ENCODE measurements at places on chromosomes 2 and 18. TPM values are rescaled to one million over a fixed set of nuclear protein-coding genes. Genes with fewer than 3 reads are reported as not detected.
A peak's percentile ranks its signal among the peaks of the same experiment; 100 is the strongest.

The ASPRV1 gene
- total RNA-seq, result not detected

The L3MBTL4 gene
- total RNA-seq, result 10.9 TPM

DNA sequence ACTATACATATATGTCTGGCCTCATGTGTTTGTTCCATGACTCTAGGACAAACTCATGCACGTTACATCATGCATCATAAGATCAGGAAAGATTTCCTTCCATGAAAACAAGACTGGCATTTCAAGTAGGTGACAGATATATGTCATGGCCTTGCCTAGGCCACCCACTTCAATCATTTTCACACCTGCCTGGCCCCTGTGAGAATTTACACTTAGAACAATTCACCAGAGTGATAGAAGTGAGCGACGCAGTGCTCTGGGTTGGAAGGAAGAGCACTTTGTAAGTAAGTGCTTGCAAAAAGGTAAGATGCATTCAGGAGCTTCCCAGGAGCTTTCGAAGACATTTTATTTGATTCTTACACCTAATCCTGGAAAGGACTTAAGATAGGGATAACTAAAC lies 39.5 kb downstream of the TMEM163 start:
- H3K27ac ChIP-seq, result peak overlapping the region; percentile 65
- no peaks in the 10 kb centered on the region for H3K27me3 ChIP-seq
- DNase-seq, result no peak
- H3K4me3 ChIP-seq, result no peak overlapping the region
- peaks cover 87% of the 10 kb centered on the region for H3K4me1 ChIP-seq

GRCh38 chr2:144085016-144085415 lies 434.9 kb downstream of the ZEB2 start:
- no peaks in the 10 kb centered on the region for H3K4me1 ChIP-seq
- DNase-seq, result no peak
- H3K4me3 ChIP-seq, result no peak overlapping the region
- H3K27me3 ChIP-seq, result no peaks in the 10 kb centered on the region
- H3K27ac ChIP-seq, result no peak overlapping the region

GRCh38 chr2:201040867-201041628 lies 30.4 kb downstream of the HYCC2 start:
- no peaks in the 10 kb centered on the region for H3K4me1 ChIP-seq
- no peaks in the 10 kb centered on the region for H3K27me3 ChIP-seq
- no peaks in the 10 kb centered on the region for H3K36me3 ChIP-seq
- DNase-seq, result no peak
- no peak overlapping the region for H3K4me3 ChIP-seq

DNA sequence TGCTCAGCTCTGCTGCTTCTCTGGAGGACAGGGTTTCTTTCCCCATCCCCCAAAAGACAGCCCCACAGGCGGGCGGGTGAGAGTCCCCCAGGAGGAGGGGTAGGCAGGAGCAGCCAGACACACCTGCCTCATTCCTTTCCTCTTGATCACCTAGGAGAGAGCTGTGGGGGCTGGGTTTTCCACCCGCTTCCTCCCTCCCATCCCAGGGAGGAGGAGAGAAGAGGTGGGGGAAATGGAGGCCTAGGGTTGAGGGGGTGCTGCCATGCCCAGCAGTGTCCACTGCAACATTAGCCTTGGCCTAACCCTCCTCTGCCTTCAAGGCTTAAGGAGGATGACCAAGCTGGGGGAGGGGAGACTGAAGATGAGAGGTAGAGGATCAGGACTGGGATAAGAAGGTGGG lies 14.7 kb downstream of the WNT10A start:
- H3K27me3 ChIP-seq, result peaks cover 6% of the 10 kb centered on the region
- no peak for DNase-seq
- peaks cover 38% of the 10 kb centered on the region for H3K4me1 ChIP-seq
- no peaks in the 10 kb centered on the region for H3K36me3 ChIP-seq

The IL1R1 gene
- total RNA-seq, result 53.4 TPM

- no peaks in the 10 kb centered on the region for H3K4me1 ChIP-seq
- DNase-seq, result no peak
- no peak overlapping the region for H3K27ac ChIP-seq
- no peaks in the 10 kb centered on the region for H3K36me3 ChIP-seq
These were observed 136.1 kb upstream of the FANCL start for GRCh38 chr2:58377181-58377580.

- DNase-seq, result peak; percentile 28
- H3K27ac ChIP-seq, result no peak overlapping the region
- H3K36me3 ChIP-seq, result no peaks in the 10 kb centered on the region
- H3K4me3 ChIP-seq, result peak overlapping the region; percentile 90
- H3K27me3 ChIP-seq, result no peaks in the 10 kb centered on the region
- peaks cover 21% of the 10 kb centered on the region for H3K4me1 ChIP-seq
These were observed 1.1 kb upstream of the SNTG2 start for GRCh38 chr2:949384-950079.

- H3K4me1 ChIP-seq, result no peaks in the 10 kb centered on the region
- no peak for DNase-seq
- no peak overlapping the region for H3K27ac ChIP-seq
- no peaks in the 10 kb centered on the region for H3K27me3 ChIP-seq
- no peaks in the 10 kb centered on the region for H3K36me3 ChIP-seq
These were observed 35.4 kb upstream of the ITGAV start for GRCh38 chr2:186554429-186554828.

DNA sequence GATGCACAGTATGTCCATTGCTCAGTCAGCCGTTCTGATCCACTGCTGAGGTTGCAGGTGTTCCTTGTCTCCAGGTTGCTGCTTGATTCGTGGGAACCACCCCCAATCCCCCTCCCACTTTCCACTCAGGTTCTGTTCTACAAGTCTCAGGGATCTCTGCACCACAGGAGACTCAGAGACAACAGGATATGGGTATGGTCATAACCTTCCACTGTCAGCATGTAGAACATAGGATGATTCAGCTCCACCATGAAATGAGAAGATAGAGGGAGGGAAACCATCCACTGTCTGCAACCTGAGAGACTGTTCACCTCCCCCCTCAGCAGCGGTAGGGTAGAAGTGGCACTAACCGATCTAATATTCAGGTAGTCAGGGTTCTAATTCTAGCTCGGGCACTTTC lies 19.0 kb upstream of the KLF7 start:
- H3K27ac ChIP-seq, result no peak overlapping the region
- DNase-seq, result no peak
- H3K4me1 ChIP-seq, result peaks cover 11% of the 10 kb centered on the region
- no peaks in the 10 kb centered on the region for H3K36me3 ChIP-seq
- H3K27me3 ChIP-seq, result no peaks in the 10 kb centered on the region

- no peak overlapping the region for H3K4me3 ChIP-seq
- H3K27me3 ChIP-seq, result no peaks in the 10 kb centered on the region
- DNase-seq, result peak; percentile 13
- H3K4me1 ChIP-seq, result peaks cover 42% of the 10 kb centered on the region
- no peaks in the 10 kb centered on the region for H3K36me3 ChIP-seq
These were observed 166.7 kb downstream of the MCFD2 start for GRCh38 chr2:46748735-46749531.

The SERPINB5 gene
- total RNA-seq, result not detected

The RNU2-63P gene
- total RNA-seq, result not detected

- DNase-seq, result peak; percentile 69
- H3K36me3 ChIP-seq, result no peaks in the 10 kb centered on the region
- no peak overlapping the region for H3K4me3 ChIP-seq
- peaks cover 89% of the 10 kb centered on the region for H3K4me1 ChIP-seq
- no peaks in the 10 kb centered on the region for H3K27me3 ChIP-seq
These were observed 5.5 kb downstream of the CYB5A start for GRCh38 chr18:74286106-74286855.

The FSHR gene
- not detected for total RNA-seq

DNA sequence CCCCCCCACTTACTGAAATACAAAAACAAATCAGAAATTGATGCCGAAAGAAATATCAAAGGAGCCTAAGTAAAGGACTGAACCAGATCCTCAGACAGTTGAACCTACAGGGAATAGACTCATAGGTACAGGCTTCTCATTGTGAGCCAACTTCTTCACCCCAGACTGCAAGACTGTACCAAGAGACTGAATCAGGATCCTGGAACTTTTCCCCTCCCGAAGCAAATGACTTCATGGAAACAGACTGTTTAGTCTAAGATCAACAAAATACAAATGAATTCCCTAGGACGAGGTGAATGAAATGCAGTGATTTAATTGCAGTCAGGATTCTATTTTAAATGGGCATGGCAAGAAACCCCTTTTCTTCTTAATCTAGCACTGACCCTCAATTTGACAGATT lies 53.6 kb upstream of the RNF152 start:
- no peaks in the 10 kb centered on the region for H3K36me3 ChIP-seq
- H3K27ac ChIP-seq, result no peak overlapping the region
- H3K27me3 ChIP-seq, result no peaks in the 10 kb centered on the region
- DNase-seq, result no peak
- no peaks in the 10 kb centered on the region for H3K4me1 ChIP-seq
- H3K4me3 ChIP-seq, result no peak overlapping the region

DNA sequence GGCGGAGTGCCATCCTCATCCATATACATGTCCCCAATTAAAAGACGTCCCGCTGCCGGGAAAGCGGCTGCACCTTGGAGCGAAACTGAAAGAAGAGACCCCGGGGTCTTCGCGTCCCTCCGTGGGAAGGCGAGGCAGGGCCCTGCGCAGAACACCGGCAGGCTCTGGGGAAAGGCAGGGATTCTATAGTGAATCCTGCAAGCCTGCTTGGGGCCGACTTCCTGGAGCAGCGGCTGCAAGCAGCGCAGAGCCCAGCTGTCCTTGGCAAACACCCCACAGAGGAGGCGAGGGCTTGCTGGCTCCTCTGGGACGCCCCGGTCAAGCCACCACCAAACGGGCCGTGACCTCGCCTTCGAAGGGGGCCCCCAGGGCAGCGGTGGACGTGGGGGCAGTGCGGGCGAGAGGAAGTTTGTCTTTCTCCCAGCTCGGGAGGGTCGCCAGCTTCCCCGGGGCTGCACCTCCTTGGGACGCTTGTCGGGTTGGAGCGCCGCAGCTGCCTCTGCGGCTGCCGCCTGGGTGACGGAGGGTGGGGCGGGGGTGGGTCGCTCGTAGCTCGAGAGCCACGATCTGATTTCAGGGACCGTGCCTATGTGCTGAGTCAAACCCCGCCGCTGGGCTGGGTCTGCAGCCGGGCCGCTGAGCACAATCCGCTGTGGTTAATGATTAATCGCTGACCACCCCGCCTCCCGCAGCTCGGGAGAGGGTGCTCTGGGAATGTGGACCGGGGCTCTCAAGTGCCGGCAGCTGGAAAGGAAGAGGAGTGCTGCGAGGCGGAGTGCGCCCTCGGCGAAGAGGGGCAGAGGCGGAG lies 486 bp upstream of the GPR39 start:
- DNase-seq, result peak; percentile 96
- H3K27ac ChIP-seq, result peak overlapping the region; percentile 96
- H3K36me3 ChIP-seq, result no peaks in the 10 kb centered on the region
- H3K4me1 ChIP-seq, result peaks cover 49% of the 10 kb centered on the region

DNA sequence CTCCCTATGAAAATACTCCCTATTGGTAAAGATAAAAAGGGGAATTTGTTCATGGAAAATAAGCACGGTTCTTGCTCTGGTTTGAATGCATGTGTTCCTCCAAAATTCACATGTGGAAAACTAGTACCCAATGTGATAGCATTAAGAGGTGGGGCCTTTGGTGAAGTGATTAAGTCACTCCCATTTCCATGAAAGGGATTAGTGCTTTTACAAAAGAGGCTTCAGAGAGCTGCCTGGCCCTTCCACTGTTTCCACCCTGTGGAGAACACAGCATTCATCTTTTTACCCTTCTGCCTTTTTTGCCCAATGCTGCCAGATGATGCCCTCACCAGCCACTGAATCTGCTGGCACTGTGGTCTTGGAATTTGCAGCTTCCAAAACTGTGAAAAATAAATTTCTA lies 666.8 kb downstream of the ARHGAP15 start:
- H3K36me3 ChIP-seq, result no peaks in the 10 kb centered on the region
- DNase-seq, result no peak
- H3K27me3 ChIP-seq, result no peaks in the 10 kb centered on the region

GRCh38 chr2:16861530-16861929 lies 195.9 kb upstream of the CYRIA start:
- H3K4me3 ChIP-seq, result no peak overlapping the region
- no peaks in the 10 kb centered on the region for H3K27me3 ChIP-seq
- no peak for DNase-seq
- H3K36me3 ChIP-seq, result no peaks in the 10 kb centered on the region
- H3K27ac ChIP-seq, result no peak overlapping the region

- H3K4me3 ChIP-seq, result no peak overlapping the region
- H3K4me1 ChIP-seq, result peaks cover 2% of the 10 kb centered on the region
- no peak for DNase-seq
These were observed 28.3 kb downstream of the MALT1 start for GRCh38 chr18:58699551-58699950.

- no peak for DNase-seq
- no peak overlapping the region for H3K4me3 ChIP-seq
- H3K36me3 ChIP-seq, result no peaks in the 10 kb centered on the region
- H3K27me3 ChIP-seq, result no peaks in the 10 kb centered on the region
These were observed 26.1 kb downstream of the LIMS1 start for GRCh38 chr2:108560241-108560811.

DNA sequence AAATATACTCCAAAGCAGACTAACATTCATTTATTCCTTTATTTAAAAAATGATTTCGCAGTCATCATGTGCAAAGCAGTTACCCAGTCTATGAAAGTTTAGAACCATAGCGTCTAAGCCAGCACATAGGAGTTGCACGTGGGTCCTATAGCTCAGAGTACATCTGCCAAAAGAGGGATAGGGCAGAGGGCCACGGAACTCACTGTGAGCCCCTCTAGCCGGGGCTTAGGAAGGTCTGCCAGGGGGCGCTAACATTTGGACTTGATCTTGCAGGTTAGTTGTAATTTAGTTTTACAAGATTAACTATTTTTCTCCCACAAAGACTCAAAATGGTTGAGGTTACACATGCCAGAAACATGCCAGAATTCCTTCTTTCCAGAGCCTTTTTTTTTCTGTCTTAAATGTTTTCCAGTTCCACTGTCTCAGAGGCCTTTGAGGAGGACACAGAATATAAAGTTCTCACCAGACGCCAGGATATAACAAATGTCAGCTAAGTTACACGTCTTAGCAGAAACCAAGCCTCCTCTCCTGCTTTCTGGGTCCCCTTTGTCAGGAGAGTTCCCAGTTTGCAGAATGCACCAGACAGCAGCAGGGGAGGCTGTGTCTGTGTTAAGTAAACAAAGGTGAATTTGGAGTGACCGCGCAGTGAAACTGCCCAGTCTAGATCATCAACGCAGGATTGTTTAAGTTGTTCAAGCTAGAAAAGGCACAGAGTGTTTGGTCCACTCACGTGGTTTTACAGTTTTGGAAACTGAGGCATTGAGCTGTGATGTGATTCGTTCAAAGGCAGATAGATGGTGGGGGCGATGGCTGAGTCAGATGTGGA lies 292.0 kb downstream of the PRKCE start:
- H3K4me1 ChIP-seq, result peaks cover 12% of the 10 kb centered on the region
- H3K27me3 ChIP-seq, result no peaks in the 10 kb centered on the region
- H3K36me3 ChIP-seq, result no peaks in the 10 kb centered on the region
- DNase-seq, result no peak

- H3K4me3 ChIP-seq, result no peak overlapping the region
- no peaks in the 10 kb centered on the region for H3K4me1 ChIP-seq
- H3K27me3 ChIP-seq, result no peaks in the 10 kb centered on the region
These were observed 68.8 kb downstream of the DOK6 start for GRCh38 chr18:69469444-69469919.

- H3K4me3 ChIP-seq, result no peak overlapping the region
- H3K27ac ChIP-seq, result no peak overlapping the region
- DNase-seq, result no peak
- peaks cover 15% of the 10 kb centered on the region for H3K4me1 ChIP-seq
- H3K36me3 ChIP-seq, result no peaks in the 10 kb centered on the region
These were observed 11.5 kb downstream of the MAP3K2 start for GRCh38 chr2:127376257-127376656.
